ENCODE measurements at places on chromosomes 6 and 20.

DNA sequence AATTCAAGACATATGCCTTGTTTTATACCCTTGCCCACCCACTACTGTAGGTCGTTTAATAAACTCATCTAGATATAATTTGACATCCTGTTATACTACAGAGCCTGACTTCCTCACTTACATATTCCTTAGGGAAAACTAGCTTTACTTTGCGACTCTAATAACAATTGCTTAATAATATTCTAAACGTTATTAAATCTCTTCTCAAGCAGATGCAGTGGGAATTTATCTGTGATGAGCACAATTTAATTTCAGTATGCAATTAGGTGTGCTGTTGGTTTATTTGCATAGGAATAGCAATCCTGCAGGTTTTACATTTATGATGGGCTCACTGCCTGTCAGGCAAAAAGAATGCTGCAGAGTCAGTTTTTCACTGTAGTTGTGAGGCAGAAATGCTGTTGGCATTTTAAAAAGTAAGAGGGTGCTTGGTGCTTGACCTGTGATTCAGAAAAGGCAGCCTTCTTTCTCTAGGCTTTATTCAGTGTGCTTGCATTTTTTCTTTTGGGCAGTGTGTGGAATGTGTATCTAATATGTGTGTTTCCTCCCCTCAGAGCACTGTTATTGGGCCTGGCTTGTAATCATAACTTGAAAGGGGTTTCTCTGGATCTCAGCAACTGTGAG lies 152.3 kb upstream of the SCGN start:
- no peaks in the 10 kb centered on the region for H3K36me3 ChIP-seq
- no peak overlapping the region for H3K4me3 ChIP-seq
- no peaks in the 10 kb centered on the region for H3K27me3 ChIP-seq
- H3K4me1 ChIP-seq: peaks cover 8% of the 10 kb centered on the region
- no peak for DNase-seq

GRCh38 chr20:62822788-62823651 lies 6.2 kb downstream of the COL9A3 start:
- H3K27me3 ChIP-seq: peaks cover 16% of the 10 kb centered on the region
- peak; percentile 49 for DNase-seq
- no peaks in the 10 kb centered on the region for H3K36me3 ChIP-seq
- H3K4me1 ChIP-seq: peaks cover 15% of the 10 kb centered on the region

- H3K27ac ChIP-seq: no peak overlapping the region
- no peak for DNase-seq
- no peak overlapping the region for H3K4me3 ChIP-seq
- no peaks in the 10 kb centered on the region for H3K27me3 ChIP-seq
- H3K36me3 ChIP-seq: no peaks in the 10 kb centered on the region
These were observed 71.4 kb downstream of the MTFR2 start for GRCh38 chr6:136178749-136179148.

- no peaks in the 10 kb centered on the region for H3K27me3 ChIP-seq
- peak overlapping the region; percentile 90 for H3K4me3 ChIP-seq
These were observed 514 bp downstream of the ACOT13 start for GRCh38 chr6:24667378-24667803.

GRCh38 chr6:103002282-103002681 lies 1608.8 kb downstream of the GRIK2 start:
- no peak overlapping the region for H3K4me3 ChIP-seq
- H3K27ac ChIP-seq: no peak overlapping the region
- H3K36me3 ChIP-seq: no peaks in the 10 kb centered on the region
- no peak for DNase-seq
- H3K4me1 ChIP-seq: no peaks in the 10 kb centered on the region

DNA sequence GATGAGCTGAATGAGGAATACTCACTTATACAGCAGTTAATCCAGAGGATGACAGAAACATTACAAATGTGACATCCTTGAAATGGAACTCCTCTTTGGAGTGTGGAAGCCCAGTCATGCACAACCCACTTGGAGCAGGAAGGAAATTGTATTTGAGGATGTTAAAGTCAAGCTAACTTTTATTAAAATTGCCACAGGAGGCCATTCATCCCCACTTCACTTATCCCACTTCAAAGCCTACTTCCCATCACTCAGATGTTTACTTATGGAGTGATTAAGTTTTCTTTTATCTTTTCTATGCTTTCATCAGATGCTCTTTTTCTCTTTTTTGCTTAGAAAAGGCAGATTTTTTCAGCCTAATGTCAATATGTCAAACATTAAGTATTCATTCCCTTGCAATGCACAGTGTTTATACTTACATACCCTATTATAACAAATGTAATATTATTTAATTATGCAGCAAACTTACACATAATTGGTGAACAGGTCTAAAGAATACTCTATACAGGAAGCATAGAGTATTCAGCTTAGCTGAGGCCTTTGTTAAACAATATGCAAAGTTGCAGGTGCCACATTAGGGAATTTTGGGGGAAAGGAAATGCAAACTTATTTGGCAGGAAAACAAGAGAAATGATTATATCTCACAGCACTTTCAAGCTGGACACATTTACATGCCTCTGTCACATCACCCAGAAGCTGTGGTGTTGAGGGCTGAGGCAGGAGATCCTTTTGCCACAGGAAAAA lies 148.9 kb downstream of the KHDC1L start:
- H3K36me3 ChIP-seq: no peaks in the 10 kb centered on the region
- no peak overlapping the region for H3K27ac ChIP-seq
- H3K4me3 ChIP-seq: no peak overlapping the region
- H3K27me3 ChIP-seq: no peaks in the 10 kb centered on the region

DNA sequence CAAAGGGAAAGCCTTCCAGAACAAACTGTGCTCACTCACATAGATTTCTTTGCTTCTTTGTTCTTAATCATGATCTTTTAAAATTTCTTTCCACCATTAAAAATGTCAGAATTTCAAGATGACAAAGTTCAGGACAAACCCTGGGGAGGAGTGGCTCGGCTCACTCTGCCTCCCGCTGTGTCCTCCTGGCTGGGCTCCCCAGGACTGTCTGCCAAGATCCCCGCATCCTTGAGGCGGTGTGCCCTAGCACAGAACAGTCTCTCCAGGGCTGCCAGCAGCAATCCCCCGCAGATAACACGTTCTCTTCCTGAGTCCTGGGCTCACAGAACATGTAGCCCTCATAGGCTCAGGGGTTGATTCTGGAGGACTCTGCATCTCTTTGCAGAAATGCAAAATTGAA lies 98.4 kb upstream of the KCNG1 start:
- no peak for DNase-seq
- H3K4me3 ChIP-seq: no peak overlapping the region
- no peaks in the 10 kb centered on the region for H3K4me1 ChIP-seq
- H3K36me3 ChIP-seq: no peaks in the 10 kb centered on the region
- H3K27ac ChIP-seq: no peak overlapping the region
- no peaks in the 10 kb centered on the region for H3K27me3 ChIP-seq

GRCh38 chr6:113067612-113068275 lies 720.6 kb downstream of the RFPL4B start:
- H3K27ac ChIP-seq: no peak overlapping the region
- H3K4me1 ChIP-seq: no peaks in the 10 kb centered on the region
- H3K27me3 ChIP-seq: no peaks in the 10 kb centered on the region

DNA sequence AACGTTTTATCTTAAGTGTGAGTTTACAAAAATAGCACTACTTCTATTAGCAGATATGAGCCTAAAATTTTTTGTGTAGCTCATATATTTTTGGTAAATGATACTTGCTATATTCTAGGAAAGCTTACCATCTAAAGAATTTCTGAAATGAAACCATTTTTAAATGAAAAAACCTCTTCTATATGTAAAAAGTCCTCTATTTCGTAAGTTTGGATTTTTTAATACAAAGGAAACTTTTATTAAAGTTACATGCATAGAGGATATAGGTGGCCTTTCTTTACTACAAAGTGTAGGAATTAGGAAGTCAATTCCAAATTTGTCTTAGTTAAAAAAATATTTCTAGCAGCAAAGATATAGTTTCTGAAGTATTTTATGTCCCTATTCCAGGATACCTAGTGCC lies 18.8 kb downstream of the EFHC1 start:
- H3K4me1 ChIP-seq: no peaks in the 10 kb centered on the region
- H3K27me3 ChIP-seq: no peaks in the 10 kb centered on the region
- H3K4me3 ChIP-seq: no peak overlapping the region
- peaks cover 2% of the 10 kb centered on the region for H3K36me3 ChIP-seq

- DNase-seq: no peak
- H3K36me3 ChIP-seq: no peaks in the 10 kb centered on the region
- no peak overlapping the region for H3K4me3 ChIP-seq
- H3K27me3 ChIP-seq: no peaks in the 10 kb centered on the region
- no peaks in the 10 kb centered on the region for H3K4me1 ChIP-seq
- H3K27ac ChIP-seq: no peak overlapping the region
These were observed 22.1 kb downstream of the ADGRF5 start for GRCh38 chr6:46899659-46900058.

DNA sequence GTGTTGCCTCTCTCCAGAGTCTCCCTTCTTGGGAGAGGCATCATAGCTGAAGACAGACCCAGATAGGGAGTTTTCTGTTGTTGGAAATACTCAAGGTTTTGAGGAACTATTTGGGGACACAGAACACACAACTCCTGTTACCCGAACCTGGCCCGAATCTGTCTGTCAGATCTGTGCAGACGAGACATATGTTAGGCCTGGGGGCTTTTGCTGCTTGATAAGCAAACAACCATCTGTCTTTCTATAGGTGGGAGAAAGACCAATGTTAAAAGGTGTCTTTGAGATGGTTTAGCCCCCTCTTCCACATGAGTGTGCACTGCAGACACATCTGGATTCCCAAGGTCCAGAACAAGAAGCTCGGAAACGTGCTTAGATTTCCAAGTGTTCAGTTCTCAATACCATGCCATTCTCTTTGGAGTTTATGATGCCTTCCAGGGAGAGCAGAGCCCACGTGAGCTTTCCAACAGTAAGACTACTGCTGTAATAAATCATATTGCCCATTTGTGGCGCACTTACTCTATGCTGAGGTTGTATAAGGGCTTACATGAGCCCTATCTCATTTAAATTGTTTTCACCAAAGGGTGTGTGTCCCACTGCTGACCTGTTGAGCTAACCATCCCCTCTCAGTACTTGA lies 3.8 kb upstream of the STX16 start:
- H3K36me3 ChIP-seq: no peaks in the 10 kb centered on the region
- no peak overlapping the region for H3K4me3 ChIP-seq
- H3K27ac ChIP-seq: no peak overlapping the region
- DNase-seq: no peak
- H3K27me3 ChIP-seq: peaks cover 3% of the 10 kb centered on the region

- no peaks in the 10 kb centered on the region for H3K27me3 ChIP-seq
- peaks cover 94% of the 10 kb centered on the region for H3K4me1 ChIP-seq
- no peaks in the 10 kb centered on the region for H3K36me3 ChIP-seq
These were observed 123.8 kb upstream of the ADGRF1 start for GRCh38 chr6:47165918-47166317.

DNA sequence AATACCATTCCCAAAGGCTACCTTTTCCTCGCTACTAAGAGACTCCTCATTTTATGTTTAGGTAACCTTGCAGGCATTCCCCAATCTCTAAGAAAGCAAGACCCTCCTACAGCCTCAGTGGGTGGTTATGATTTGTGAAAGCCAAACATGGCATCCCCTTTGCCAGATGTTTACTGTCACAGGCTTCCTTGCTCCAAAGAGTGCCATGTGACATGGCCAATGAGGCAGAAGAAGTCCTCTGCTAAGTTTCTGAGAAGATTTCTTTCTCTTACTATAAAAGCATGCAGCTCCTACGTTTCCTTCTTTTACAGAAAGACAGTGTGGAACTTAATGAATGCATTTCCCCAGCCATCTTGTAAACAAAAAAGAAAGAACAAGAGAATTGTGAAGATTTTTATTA lies 688.2 kb downstream of the TBC1D32 start:
- no peak overlapping the region for H3K27ac ChIP-seq
- no peak overlapping the region for H3K4me3 ChIP-seq
- H3K4me1 ChIP-seq: no peaks in the 10 kb centered on the region
- H3K36me3 ChIP-seq: no peaks in the 10 kb centered on the region
- H3K27me3 ChIP-seq: no peaks in the 10 kb centered on the region
- DNase-seq: no peak

- H3K4me1 ChIP-seq: no peaks in the 10 kb centered on the region
- no peak overlapping the region for H3K4me3 ChIP-seq
These were observed 198.2 kb upstream of the CDH4 start for GRCh38 chr20:61053889-61054288.

DNA sequence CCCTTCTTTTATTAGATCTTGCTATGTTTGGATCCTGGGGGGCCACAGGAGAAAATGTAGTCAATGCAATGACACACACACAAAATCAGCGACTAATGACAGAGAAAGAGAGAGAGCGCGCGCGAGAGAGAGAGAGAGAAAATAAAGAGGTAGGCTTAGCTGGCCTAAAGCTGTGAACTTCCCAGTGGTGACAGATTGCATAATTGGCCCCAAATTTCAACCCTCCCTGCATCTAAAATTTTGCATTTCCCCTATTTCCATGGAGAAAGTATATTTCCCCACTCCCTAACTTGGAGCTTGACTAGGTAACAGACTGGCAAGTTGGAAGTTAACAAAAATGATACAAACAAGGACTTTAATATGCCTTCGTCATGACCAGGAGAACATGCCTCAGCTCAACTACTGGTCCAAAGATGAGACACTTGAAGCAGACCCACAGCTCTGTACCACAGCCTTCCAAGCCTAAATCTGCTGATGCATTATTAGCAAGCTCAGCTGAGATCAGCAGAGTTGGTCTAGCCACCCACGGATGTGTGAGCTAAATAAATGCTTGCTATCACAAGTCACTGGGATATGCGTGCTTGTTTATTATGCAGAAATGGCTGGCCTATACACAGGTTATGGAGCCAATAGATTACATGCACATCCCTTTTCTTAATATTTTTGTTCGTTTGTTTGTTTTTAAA lies 118.1 kb upstream of the PRDM1 start:
- DNase-seq: no peak
- no peaks in the 10 kb centered on the region for H3K27me3 ChIP-seq
- no peak overlapping the region for H3K4me3 ChIP-seq
- no peaks in the 10 kb centered on the region for H3K36me3 ChIP-seq

GRCh38 chr6:44190715-44191114 lies 26.0 kb upstream of the MYMX start:
- H3K27me3 ChIP-seq: no peaks in the 10 kb centered on the region
- peaks cover 9% of the 10 kb centered on the region for H3K4me1 ChIP-seq
- H3K27ac ChIP-seq: no peak overlapping the region
- DNase-seq: no peak

- no peaks in the 10 kb centered on the region for H3K36me3 ChIP-seq
- H3K4me3 ChIP-seq: no peak overlapping the region
- H3K27ac ChIP-seq: peak overlapping the region; percentile 82
- DNase-seq: peak; percentile 78
These were observed 68.1 kb upstream of the RNF146 start for GRCh38 chr6:127198549-127198948.

DNA sequence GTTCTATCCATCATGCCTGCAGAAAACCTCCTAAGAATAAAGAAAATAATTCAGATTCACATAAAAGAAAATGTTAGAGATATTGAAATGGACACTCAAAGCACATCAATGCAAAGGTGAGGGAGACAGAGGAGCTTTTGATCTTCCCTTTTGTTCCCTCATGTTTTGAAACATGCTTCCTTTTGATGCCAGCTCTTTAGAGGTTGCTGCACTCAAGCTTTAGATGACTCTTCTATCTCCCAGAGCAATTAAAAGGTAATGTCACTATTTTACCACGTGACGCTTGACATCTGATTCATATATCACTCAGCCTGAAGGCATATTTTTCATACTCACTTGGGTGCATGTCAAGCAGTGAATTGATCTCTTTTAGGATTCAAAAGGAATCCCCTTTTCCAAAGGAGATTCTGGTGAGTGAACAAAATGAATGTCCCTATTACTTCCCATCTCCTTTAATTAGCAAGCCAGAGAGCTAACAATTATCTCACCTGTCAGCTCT lies 1026.7 kb downstream of the KIF16B start:
- no peaks in the 10 kb centered on the region for H3K36me3 ChIP-seq
- DNase-seq: no peak
- H3K27ac ChIP-seq: no peak overlapping the region
- H3K27me3 ChIP-seq: no peaks in the 10 kb centered on the region
- H3K4me1 ChIP-seq: no peaks in the 10 kb centered on the region
- no peak overlapping the region for H3K4me3 ChIP-seq

All from CD14-positive monocyte (primary cell).